CD4-positive, alpha-beta T cell treated with Interleukin-12 subunit alpha and Interleukin-12 subunit beta, for 1 hour (primary cell): ENCODE measurements at places on chromosomes 12 and 14.

GRCh38 chr14:76769636-76770292 lies 8.5 kb downstream of the VASH1 start:
- DNase-seq, result no peak

DNA sequence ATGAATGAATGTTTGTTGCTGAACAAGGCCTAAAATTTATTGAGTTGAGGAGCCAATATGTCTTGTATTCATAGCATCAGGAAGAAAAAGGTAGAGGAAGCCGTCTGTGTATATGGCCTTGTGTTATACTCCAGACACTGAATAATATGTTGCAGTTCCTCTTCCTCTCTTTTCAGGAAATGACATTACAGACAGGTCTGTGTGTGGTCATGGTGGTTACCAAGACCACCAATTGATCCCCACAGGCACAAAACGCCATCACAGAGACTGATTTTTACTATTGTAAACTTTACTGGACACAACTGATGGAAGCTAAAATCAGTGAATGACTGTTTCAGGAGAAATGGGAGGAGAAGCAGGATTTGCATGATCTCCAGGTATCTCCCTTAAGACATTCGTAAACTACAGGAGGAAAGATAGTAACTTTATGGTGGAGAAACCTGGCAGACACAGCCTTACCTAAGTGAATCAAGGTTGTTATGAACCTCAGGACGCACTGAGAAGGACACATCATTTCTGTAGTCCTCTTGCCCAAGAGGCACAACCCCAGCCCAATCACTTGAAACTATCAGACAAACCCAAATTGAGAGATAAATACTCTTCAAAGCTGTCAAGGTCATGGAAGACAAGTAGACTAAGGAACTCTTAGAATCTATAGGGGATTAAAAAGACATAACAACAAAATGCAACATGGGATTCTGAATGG lies 334.1 kb upstream of the RGS6 start:
- peak; percentile 10 for DNase-seq

DNA sequence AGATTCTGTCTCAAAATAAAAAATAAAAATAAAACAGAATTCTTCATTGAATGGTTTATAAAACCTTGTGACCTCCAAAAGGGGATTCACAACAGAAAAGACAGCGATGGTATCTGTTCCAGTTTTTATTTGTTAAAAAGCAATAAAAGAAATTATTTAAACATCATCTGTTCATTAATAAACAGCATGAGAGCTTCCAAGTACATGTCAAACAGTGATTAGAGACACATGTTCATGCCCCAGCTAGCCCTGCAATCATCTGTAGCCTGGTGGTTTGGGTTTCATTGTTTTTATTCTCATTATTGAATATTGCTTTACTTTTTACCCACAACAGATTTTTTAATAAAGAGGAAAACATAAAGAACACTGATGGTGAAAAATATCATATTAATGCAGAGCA lies 173.3 kb downstream of the ANO2 start:
- DNase-seq, result no peak

GRCh38 chr12:93115198-93115601 lies 186.1 kb upstream of the EEA1 start:
- DNase-seq, result no peak

GRCh38 chr12:67789266-67789665 lies 140.7 kb downstream of the DYRK2 start:
- DNase-seq, result no peak
